Type B pancreatic cell (in vitro differentiated cells): ENCODE measurements at places on chromosomes 16 and 17.

- no peak for DNase-seq
Observed at GRCh38 chr17:76538281-76538931, 897 bp upstream of the CYGB start.

GRCh38 chr17:30555942-30556341 lies 78.7 kb downstream of the GOSR1 start:
- no peak for DNase-seq

DNA sequence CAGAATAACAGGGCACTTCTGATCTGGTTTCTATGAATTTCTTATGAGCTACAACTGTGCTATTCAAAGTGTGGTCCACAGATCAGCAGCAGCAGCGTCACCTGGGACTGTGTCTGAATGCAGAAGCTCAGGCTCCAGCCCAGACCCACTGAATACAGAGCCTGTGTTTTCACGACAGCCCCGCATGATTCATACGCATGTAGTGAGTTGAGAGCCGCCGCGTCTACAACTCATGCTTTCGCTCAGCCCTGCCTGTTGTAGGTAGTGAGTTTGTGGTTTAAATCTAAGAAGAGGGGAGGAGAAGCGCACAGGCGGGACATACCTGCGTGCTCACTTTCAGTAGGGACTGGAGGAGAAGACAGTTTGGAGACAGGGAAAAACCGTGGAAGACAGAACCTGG lies 28.5 kb upstream of the ELAC2 start:
- DNase-seq = no peak

DNA sequence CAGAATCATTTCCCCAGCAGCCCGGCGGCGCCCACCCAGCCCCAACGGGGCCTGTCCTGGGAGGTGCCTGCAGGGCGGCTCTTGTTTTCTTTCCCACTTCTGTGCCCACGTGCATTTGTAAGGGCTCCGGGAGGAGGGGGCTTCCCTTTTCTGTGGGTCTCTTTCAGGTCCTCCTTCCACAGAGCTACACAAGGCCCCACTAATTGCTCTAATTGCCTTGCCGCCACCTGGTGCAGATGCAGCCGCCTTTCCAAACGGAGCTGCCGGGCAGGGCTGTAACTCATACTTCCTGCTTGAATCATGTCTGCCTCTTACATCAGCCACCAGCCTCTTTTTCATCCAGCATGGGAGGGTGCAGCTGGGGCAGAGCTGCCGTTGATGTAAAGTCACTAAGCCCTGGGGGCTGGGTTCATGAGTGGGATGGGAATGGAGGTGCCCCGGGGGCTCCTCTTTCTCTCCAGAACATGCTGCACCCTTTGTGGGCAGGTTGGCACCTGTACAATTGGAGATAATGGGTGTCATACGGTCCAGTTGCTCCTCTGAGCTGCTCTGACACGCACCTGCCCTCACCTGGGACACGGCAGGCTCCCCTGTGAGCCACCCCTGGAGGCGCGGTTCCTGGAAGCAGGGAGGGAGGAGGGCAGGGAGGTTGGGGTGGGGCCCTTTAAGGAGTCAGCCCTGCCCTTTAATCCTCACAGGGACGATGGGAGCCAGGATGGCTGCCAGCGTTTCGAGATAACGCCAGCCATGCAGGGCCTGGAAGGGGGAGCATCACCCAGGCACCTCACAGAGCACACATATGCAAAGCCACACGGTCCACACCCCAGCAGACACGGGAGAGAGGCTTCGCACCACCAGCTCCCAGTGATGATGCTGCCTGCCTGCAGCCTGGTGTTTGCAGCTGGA lies 41.1 kb upstream of the KLHDC4 start:
- DNase-seq = no peak

- DNase-seq = no peak
Observed at GRCh38 chr16:58010886-58011285, 9.7 kb downstream of the USB1 start.

DNA sequence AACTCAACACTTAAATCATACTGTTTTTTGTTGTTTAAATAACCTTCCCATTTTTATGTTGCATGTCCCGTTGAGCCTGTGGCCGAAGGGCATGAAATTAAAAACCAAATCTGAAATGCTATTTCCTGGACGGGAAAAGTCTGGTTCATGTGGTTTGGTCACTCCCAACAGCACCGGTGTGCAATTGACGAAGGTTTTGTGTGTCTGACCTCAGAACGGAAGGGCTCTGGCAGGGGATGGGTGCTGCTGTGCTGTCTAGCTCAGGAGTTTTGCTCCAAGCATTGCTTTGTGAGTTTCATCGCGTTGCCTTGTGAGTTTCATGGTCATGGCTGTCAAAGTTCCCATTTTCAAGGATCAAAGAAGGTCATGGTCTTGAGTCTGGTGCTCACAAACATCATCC lies 363.3 kb downstream of the XYLT1 start:
- DNase-seq = no peak

DNA sequence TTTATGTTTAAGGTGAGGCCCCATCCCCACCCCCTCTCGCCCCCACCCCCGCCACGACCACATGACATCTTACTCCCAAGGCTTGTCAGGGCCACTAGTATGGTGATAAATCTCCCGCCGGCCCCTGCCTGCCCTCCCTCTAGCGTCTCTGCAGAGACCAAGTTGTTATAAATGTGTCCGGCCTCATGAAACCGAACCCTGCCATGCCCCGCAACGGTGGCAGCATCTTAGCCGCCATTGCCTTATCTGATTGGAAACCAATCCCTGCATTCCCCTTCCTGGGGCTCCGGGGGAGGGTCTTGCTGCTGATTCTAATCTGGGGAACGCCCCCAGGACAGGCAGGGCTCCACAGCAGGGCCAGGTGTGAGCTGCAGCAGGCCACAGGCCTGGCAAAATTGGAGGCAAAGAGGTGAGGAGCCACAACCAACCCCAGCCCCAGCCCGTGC lies 352.4 kb downstream of the C16orf95 start:
- no peak for DNase-seq

GRCh38 chr17:35170968-35171771 lies 23.0 kb downstream of the SLC35G3 start:
- DNase-seq = no peak

GRCh38 chr17:11682646-11683045 lies 84.4 kb downstream of the DNAH9 start:
- DNase-seq = no peak

- DNase-seq = no peak
Observed at GRCh38 chr17:76462556-76463290, 4.7 kb upstream of the AANAT start.

- DNase-seq = no peak
Observed at GRCh38 chr16:23848958-23849357, 13.2 kb downstream of the PRKCB start.

DNA sequence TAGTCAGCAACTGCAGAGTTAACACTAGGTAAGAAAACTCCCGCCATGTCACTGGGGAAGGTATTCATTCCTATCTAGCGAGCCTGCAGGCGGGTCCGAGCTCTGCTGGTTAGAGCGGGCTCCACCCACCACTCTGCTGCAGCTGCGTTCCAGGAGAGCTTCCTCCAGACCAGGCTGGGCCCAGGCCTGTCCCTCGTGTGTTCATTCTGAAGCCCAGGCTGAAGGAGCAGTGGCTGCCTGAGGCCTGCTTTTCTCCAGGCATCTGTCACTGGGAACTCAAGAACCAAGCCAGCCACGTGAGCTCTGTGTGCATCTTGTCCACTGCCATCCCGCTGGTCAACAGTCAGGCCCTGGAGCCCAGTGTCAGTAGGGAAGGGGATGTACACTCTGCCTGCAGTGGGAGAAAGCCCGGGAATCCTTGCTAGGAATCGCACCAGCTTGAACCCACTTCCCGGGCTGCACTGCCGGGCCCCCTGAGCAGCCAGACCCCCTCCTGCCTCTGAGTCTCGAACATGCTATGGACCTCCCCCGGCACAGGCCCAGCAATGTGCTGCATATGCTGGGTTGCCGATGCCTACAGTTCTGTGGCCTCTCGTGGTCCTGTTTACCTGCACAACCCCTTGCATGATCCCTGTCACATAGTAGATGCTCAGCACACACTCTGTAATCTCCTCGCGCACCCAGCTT lies 51.0 kb upstream of the ENPP7 start:
- no peak for DNase-seq

- no peak for DNase-seq
Observed at GRCh38 chr17:48290378-48290777, 139.6 kb downstream of the SKAP1 start.

- DNase-seq = no peak
Observed at GRCh38 chr16:10485159-10485558, 95.2 kb downstream of the EMP2 start.

DNA sequence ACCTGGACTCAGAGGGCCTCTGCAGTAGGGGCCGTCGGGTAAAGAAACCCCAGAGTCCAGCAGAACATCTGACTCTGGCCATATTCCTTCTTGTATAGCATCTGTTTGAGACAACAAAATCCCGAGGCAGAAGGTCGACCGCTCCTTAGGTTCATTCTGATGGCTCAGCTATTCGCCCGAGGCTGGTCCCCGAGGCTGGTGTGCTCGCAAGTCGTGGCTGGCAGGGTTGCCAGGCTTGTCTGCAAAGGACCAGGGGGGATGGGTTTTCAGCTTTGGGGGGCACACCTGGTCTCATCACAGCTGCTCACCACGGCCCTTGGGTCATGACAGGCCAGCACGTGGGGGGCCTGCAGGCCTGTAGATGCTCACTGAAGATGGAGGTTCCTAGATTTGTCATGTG lies 119.1 kb downstream of the BANP start:
- DNase-seq = no peak

DNA sequence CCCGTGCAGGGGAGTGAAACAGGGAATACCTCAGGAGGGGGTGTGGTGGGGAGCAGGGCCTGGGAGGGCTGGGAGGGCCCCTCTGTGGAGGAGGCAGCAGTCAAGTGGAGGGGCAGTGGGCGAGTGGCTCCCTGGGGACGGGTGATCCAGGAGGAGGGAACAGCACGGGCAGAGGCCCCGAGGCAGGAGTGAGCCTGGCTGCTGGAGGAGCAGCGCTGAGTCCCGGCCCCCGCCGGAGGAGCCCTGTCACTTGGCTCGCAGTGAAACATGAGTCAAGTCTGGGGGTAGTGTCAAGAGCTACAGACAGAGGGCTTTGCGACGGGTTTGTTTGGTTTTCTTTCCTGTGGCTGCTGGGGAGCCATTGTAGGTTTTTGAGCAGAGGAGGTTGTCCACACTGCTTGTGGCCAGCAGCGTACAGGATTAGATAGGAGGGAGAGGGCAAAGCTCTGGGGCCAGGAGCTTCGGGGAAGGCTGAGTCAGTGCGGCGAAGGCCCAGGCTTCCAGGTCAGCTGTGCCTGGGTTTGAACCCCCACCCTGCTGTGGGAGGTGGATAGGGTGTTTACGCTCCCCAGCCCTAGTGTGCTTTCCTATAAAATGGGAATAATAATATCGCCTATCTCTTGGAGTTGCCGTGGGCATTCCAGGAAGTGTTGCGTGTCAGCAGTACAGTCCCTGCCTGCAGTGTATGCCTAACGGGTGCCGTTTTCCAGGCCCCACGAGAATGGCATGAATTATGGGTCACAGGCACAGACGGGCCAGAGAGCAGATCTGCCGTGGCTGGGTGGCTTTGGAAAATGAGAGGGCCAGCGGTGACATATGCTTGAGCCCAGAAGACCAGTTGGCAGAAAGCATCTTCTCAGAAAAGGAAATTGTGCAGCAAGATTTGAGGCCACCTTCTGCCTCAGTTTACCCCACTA lies 115.9 kb upstream of the CIBAR2 start:
- no peak for DNase-seq

DNA sequence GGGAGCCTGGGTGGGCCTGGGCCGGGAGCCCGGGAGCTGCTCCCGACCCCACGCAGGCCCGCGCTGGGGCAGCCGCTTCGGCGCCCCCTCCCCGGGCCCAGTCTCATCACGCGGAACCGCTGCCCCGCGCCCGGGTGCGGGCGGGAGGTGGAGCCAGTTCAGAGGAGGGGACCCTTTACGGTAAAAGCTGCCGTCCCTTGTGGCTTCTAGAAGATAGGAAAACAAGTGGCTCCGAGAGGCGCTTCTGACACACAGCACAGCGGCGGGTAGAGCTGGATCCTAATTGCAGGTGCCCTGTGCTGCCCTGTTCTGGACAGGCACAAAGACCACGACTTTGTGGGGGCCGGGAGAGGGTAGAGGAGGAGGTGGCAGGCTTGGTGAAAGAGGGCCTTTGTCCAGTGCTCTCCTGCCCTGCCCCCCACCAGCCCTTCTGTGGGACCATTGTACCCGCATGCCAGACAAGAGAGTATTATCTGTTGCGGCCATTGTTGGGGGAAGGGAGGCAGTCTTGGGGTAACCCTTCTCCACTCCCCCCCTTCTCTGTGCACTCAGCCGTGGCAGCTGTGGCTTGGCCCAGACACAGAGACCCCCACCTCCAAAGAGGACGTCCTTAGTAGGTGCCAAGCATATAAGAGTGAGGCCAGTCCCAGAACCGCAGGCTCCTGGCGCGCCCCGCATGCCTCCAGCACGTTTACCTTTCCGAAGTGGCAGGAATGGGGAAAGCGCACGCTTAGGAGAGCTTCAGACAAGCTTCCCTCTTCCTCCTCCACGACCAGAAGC lies 736 bp downstream of the CNP start:
- no peak for DNase-seq

DNA sequence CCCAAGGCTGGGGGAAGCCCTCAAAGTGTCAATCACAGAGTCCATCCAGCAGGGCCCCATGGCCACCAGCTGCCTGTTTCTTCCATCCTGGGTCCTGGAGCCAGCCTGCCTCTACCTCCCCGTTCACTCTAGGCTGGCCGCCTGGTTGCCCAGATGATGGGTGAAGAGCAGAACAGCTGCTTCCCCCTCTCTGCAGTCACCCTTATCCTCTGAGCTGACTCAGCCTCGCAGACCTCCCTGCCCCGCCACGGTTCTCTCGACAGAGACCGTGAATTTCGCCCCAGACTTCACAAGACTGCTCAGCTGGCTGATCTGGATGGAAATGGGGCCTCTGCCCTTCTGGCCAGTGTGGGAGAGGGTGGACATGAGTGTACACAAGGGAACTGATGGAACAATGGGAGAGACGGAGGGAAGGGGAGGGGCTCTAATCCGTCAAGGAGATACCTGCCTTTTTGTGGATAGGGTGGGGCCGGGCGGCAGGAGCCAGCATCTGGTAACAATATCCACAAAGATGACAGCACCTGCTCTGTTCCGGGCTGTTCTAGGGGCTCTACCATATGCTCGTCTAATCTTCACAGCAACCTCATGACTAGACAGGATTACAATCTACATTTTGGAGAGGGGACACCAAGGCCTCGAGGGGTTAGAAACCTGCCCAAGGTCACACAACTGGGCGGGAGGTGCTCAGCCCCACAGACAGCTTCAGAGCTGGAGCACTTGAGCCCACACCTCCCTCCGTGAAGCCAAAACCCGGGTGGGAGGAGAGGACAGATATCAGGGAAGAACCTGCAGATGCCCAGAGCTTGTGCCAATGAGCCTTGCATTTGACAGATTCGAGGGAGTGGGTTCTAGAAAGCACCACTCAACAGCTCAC lies 136.0 kb downstream of the SDK2 start:
- DNase-seq = no peak
